ENCODE measurements at places on chromosomes 1 and 21.

DNA sequence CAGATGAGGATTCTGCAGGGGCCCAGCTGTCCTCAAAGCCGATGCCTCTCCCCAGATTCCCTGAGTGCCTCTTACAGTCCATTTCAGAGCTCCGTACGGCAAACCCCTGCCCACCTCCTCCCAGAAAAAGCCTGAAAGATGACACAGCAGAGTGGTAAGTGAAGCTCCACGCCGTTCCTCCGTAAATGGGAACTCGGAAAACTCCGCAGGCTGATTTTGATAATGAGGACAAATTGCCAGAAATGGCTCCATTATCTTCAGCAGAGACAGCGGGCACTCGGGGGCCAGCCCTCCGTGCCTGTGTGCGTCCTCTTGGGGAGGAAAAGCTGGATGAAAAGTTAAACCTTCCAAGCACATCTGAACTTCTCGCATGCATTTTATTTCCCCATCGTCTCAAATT, 81.1 kb downstream of the NPHP4 start:
- DNase-seq: no peak

- DNase-seq: no peak
Measured at GRCh38 chr21:14382486-14382834, 486 bp downstream of the HSPA13 start.

DNA sequence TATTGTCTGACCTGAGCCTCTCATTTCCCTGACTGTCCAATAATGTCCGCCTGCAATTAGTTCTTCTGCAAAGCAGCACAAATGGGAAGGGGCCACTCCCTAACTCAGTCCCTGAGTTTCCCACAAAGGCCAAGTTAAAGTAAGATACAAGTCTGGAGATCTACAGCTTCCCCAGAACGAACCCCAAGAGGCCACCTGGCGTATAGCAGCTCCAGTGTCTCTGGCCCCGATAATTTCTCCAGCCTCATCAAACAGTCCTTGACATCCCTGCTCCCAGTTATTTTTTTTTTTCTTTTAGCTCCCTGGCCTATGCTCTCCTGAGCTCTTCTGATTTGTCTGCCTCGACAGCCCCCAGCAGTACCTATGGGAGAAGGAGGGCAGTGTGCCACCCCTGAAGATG, 8.1 kb upstream of the ACKR1 start:
- no peak for DNase-seq

DNA sequence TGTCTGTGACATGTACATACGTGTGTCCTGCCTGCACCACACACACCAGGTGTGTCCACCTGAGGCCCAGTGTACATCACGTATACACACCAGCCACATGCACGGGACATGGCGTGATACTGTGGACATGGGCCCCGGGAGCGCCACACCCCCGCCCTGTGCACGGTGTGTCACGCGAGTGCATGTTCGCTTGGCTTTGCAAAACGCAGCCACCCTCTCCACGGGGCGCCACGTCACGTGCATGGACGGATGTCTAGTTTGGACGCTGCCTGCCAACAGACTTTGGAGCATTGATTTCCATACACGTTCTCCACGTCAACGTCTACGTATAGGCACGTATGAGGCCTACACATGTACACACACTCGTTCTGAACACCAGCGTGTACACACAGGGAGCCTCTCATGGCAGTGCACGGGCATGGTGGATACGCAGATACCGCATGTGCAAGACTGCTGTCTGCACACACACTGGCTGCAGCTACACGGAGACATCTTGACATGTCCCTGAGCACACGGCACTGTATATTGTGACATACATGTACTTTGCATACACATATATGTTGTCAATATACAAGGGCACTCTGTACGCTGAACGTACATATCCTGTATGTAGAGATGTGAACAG, 2.7 kb downstream of the TMEM240 start:
- no peak for DNase-seq

GRCh38 chr1:6747674-6748073, 37.6 kb upstream of the CAMTA1 start:
- no peak for DNase-seq

DNA sequence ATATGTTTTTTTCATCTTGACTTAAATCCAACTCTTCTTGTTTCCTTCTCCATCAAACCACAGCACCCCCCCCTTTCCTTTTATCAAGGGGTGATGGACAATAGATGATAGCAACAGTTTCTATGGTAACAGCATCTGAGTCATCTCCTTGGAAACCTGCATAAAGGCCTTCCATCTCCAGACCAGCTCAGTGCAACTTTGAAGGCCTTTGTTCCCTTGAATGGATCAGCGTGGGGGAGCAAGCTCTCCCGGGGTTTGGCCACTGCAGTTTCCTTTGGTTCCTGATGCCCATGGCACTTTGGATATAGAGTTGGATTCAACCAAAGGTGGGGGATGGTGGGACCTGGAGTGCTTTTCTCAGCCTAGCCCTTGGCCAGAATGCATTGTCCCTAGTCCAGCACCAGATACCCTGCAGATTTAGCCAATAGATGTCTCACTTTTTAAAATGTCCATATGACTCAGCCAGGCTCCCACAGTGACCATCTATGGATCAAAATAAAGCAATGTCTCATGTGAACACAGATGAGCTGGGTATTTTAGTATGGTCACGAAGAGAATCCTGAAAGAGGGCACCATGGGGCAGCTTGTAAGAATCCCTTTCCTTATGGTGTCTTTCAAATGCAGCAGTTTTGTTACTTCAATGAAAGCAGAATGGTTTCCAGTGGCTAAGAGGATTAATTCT, 127.7 kb downstream of the SPATA46 start:
- no peak for DNase-seq

DNA sequence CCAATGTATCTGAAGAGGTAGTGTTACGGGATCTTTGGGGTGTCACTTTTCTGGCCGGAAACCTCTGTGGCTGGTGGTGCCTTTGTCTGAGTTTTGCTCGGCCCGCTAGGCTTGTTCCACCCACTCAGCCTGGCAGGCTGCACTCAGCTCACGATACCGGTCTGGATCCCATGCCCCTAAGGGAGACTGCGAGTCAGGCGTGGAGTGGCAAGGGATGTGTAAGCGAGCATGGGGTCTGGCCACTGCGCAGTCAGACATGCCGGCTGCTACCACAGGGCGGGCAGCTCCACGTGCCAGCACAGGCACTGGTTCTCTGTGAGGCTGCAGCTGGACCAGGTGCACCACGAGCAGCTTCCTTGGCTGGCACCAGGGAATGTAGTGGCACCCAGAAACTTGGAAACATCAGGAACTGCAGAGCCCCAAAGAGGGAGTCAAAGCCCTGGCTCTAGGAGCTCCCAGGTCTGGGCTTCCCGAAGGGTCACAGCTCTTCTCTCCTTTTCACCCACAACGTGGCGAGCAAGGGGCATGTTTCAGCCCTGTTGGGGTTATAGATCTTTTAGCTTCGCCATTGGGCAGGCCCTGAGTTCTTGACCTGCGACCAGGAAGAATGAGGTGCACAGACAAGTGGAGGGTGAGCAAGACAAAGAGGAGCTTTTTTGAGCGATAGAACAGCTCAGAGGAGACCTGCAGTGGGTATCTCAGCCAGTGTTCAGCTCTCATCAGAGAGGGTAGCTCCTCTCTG, 23.8 kb upstream of the LRRC8C start:
- DNase-seq: no peak

- no peak for DNase-seq
Measured at GRCh38 chr1:177732178-177732577, 237.7 kb downstream of the SEC16B start.

GRCh38 chr1:48536477-48536876, 64.5 kb upstream of the SPATA6 start:
- DNase-seq: no peak

- DNase-seq: no peak
Measured at GRCh38 chr1:179061360-179062282, 20.2 kb upstream of the TOR3A start.

- no peak for DNase-seq
Measured at GRCh38 chr1:154870734-154871133, 653 bp upstream of the KCNN3 start.

GRCh38 chr1:14634486-14634885, 36.0 kb downstream of the KAZN start:
- DNase-seq: no peak

- no peak for DNase-seq
Measured at GRCh38 chr1:244865028-244865371, 657 bp upstream of the HNRNPU start.

- no peak for DNase-seq
Measured at GRCh38 chr21:40254540-40255465, 387.6 kb downstream of the PCP4 start.

- no peak for DNase-seq
Measured at GRCh38 chr1:25503551-25504426, 39.6 kb upstream of the LDLRAP1 start.

DNA sequence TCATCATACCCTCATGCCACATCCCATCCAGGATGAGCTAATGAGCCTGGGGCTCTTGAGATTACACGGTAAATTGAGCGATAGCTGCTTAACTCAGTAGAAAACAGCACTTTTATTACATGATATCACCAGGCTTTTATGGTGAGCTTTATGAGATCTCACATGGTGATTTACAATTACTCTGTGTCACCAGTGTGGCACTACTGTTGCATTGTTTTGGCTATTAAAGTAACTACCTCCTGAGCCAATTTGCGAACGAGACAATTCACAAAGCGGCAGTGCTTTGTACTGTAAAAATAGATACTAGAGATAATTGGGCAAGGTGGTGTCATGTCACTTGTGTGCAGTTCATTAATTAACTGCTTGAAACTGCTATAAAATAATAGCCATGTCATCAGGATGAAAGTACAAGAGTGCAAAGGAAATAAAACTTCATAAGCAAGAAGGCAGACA, 767.7 kb upstream of the ADGRL2 start:
- no peak for DNase-seq

DNA sequence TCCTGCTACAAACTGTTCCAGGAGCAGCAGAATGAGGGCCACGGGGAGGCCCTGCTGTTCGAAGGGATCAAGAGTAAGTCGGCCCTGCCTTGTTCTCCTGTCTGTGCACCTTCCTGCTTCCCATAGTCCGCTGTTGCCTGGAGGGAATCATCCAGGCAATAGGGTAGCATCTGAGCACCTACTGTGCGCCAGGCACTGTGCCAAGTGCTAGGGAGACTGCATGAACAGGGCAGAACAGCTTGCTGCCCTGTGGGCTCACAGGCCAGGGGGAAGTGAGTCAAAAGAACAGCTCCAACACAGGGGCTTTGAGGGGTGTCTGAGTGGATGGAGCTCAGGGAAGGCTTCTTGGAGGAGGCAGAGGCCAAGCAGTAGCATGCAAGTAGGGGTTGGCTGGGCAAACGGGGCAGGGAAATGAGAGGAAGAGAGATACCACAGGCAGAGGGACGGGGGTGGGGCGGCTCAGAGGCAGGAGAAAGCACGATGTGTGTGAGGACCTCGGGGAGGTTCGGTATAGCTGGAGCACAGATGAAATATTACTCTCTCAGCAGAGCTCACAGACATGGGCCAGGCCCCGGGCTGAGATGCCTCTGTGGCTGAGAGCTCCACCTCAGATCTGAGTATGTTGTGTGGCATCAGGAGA, 15.5 kb upstream of the PADI6 start:
- no peak for DNase-seq

DNA sequence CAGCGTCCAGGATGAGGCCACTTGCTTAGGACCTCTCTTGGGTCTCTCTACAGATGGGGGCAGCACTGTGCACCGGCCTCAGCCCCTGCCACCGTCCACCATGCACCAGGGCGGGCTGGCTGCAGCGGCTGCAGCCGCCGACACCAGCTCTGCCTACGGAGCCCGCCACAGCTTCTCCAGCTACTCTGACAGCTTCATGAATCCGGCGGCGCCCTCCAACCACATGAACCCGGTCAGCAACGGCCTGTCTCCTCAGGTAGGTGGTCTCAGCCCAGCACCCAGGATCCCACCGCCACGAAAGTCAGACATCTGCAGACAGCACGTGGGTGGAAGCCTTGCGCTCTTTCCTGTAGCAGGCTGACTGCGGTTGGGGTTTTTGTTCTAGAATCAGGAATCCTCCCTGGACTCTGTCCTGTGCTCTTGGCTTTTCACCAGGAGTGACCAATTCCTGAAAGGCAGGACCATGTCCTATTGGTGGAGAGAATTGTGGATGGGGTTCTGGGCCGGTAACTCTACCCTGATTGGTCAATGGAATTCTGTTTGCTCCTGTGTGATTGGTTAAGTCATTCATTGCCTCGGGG, 72.5 kb downstream of the PAX7 start:
- DNase-seq: no peak

GRCh38 chr1:165542647-165543046, 1.2 kb upstream of the LRRC52 start:
- DNase-seq: no peak

- DNase-seq: no peak
Measured at GRCh38 chr1:55214934-55215193, 300 bp downstream of the USP24 start.

GRCh38 chr1:7869136-7869920, 16.5 kb upstream of the UTS2 start:
- DNase-seq: no peak

DNA sequence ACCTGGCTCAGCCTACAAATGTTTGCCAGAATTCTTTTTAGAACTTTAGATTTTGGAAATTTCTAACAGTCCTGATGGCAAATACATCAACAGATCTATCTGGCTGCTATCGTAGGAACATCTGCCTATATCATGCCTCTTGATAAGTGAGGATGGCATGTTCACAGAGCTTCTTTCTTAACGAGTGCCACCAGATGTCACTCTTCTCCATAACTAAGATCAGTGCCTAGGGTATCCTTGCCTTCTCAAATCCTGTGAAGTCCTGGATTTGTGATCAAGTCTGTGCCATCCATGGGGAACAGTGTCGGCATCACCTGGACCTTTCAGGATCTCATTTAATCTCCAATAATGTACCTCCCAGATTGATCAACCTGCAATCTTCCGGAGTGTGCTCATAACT, 36.5 kb upstream of the CD5L start:
- DNase-seq: no peak

GRCh38 chr1:12661606-12662219, 17.8 kb downstream of the AADACL4 start:
- no peak for DNase-seq

DNA sequence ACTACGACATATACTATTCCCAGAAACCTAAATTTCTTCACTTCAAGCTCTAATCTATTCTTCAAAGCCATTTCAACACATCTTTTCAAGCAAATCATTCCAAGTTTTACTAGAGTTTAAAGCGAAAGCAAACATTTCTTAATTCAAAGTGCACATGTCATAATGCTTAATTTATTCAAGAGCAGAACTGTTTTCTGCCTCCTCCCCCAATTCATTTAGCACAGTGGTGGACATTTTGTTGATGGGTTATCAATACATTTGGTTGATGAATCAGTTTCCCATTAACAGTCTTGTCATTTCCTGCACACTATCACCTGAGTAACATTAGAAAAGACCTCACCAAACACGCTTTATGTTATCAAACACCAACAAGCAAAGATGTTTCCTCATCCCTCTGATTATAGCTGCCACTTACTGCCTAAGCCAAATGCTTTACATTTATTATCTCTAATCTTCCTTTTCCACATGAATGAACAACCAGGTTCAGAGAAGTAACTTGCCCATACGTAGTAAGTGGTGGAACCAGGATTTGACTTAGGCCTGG, 2.0 kb downstream of the SRSF4 start:
- no peak for DNase-seq

- DNase-seq: no peak
Measured at GRCh38 chr1:182259229-182259872, 132.2 kb downstream of the GLUL start.

DNA sequence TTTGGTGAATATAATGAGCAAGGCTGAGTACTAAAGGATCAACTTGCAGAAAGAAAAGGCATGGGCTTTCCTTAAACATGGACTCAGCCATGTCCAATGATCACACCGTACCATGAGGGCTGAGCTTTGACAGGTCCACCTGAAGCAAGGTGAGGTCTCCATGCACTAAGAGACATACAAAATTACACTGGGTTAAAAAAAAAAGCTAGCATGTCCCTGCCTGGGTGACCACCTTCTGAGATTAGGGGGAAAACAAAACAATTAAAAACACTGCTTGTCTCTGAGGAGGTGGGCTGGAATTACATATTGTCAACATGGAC, 22.7 kb downstream of the DUSP10 start:
- no peak for DNase-seq
